ENCODE measurements at places on chromosomes 11 and 22. TPM values are rescaled to one million over a fixed set of nuclear protein-coding genes. Genes with fewer than 3 reads are reported as not detected.

DNA sequence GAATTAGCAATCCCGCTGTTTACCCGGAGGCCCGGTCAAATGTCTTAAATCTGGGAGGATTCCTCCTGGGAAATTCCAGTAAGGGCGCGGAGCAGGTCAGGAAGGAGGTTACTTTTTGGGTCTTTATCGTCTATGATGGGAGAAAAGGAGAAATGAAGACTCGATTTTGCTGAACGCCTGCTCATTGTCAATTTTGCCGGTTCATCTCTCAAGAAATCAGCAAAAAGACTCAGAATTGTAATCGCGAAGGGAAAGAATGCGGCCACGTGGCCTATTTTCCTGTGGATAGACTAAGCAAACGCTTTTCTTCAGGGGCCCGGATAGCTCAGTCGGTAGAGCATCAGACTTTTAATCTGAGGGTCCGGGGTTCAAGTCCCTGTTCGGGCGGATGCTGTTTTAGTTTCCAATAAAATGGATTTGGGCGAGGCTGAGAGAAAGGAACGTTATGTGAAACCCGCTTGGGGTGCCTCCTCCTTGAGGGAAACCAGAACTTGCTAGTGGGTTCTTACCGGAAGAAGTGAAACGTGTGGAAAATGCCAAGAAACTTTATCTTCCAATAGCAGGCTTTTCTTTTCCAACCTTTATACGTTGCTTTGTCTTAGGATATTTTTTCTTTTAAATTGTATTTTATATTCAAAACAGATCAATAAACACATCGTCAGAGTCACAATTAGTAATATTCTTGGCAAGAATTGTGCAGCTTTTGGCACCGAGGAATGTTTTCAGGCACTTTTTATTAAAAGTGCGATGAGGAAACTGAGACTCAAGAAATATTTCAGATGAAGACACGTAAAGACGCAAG, 45.0 kb downstream of the OR4D9 start:
- peak; percentile 85 for DNase-seq

- DNase-seq: no peak
Measured at GRCh38 chr11:107780136-107780535, 68.3 kb upstream of the SLN start.

GRCh38 chr22:39266398-39267030, 21.7 kb upstream of the PDGFB start:
- no peak for DNase-seq

DNA sequence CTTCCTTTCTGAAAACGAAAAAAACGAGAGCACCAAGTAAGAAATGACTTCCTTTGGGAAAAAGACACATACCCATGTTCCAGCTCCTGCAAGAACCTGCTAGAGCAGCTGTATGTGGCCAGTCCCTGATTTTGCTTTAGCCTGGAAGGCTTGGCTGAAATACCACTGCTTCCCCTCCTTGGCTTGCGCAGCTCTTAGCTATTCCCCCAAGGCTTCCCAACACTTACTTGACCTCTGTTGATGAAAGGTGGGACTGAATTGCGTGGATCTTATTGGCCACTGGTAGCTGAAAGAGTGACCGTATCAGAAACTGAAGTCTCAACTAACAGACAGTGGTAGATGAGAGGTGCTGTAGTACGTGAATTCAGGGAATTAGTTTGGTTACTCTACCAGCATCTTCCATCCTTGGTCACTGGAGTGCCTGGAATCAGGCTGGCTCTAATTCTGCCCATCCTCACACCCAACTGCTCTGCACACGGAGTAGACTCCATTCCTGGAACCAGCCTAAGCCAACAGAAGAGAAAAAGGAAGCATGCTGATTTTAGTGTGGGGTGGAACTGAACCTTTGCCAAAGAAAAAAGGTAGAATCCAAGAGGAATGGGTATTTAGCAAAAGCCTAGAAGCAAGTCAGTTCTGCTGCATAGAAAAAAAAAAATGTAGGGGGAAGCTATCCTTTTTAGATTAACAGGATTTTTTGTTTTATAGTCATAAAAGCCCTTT, 73.8 kb upstream of the CRTAM start:
- peak; percentile 91 for DNase-seq

- DNase-seq: peak; percentile 27
Measured at GRCh38 chr11:10693509-10694081, at the start of gene IRAG1. TSS of gene IRAG1 (minus strand) at chr11:10693755. CDS start at chr11:10693602, 153 bp downstream.

GRCh38 chr22:44097263-44098020, 73.3 kb downstream of the PARVB start:
- DNase-seq: no peak

DNA sequence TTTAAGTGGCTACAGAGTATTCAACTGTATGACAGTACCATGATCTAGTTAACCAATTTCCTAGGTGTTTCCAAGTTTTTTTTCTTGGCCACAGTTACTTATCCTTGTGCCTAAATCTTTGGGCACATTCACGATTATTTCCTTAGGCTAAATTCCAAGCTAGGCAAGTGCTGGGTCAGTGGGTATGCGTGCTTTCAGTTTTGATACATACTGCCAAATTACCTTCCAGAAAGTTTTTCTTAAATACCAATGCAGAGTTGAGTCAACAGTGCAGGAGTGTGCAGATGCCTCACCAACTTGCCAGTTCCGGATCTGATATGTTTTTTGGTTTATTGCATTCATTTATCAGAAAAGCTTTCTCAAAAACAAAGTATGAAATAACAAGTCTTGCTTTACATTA, 67.9 kb upstream of the OR4B1 start:
- no peak for DNase-seq

DNA sequence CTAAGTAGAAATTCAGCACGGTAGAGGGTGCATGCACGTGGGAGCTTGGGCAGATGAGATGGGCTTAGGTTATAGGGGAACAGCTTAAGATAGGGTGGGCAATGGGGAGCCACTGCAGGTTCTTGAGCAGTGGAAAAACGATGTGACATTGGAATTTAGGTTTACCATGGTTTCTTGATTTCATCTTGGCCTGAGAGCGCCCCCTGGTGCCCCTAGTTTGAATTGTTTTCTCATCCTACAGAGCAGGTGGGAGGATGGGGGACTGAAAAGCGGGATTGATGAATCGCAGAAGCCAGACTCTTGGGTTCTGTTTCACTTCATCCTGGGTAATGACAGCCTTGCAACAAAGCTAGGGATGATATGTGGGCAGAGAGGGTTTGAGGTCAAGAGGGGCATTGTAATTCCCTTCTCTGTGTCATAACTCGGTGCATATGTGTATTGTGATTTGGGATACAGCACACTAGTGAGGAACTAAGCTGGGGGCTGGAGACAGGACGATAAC, 6.7 kb upstream of the MCAM start:
- peak; percentile 87 for DNase-seq

DNA sequence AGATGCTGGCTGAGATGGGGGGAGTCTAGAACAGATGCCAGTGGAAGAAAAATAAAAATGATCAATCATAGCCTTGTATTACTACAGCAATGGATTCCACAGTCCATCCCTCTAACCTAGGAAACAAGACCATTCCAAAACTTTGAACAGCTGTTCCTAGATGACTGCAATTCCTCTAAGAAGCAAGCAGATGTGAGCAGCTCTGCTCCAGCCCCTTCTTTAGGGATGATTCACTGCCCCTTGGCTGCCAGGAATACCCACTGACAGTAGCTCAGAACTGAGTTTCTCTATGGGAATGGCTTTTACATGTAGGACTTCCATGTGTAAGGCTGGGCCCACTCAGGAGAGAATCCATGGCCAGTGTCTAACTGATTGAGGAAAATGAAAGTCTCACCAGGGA, 943.9 kb downstream of the OPCML start:
- DNase-seq: no peak

GRCh38 chr22:37147186-37147990, 2.3 kb downstream of the IL2RB start:
- DNase-seq: no peak

- DNase-seq: no peak
Measured at GRCh38 chr11:70739811-70740487, 341.6 kb downstream of the CTTN start.

GRCh38 chr11:78313898-78314297, 103.7 kb downstream of the GAB2 start:
- no peak for DNase-seq

DNA sequence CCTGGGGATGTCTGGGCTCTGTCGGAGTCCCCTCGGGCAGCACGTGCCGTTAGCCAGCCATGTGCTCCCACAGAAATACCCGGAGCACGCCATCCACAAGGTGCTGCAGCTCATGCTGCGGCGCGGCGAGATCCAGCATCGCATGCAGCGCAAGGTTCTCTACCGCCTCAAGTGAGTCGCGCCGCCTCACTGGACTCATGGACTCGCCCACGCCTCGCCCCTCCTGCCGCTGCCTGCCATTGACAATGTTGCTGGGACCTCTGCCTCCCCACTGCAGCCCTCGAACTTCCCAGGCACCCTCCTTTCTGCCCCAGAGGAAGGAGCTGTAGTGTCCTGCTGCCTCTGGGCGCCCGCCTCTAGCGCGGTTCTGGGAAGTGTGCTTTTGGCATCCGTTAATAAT, 24.1 kb downstream of the MCM5 start:
- DNase-seq: no peak

DNA sequence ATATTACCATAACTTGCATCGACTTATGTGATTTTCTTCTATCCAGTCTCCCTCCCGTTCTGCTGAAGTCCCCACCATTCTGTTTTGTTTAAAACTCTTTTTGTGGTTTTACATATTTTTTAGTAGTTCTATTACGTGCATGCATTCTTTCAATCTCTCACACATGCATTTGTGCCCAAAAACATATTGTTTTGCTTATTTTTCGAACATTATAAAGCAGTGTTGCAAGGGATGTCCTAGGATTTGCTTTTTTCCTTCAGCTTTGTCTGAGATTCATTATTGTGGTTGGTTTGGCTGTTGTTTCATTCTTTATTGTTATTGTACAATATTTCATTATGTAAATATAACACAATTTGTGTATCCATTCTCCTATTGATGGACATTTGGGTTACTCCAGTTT, 235.7 kb downstream of the DYNC2H1 start:
- no peak for DNase-seq

- DNase-seq: no peak
Measured at GRCh38 chr11:13899603-13900002, 62.9 kb upstream of the SPON1 start.

- DNase-seq: peak; percentile 9
Measured at GRCh38 chr22:32660292-32660691, 141.2 kb upstream of the TIMP3 start.

DNA sequence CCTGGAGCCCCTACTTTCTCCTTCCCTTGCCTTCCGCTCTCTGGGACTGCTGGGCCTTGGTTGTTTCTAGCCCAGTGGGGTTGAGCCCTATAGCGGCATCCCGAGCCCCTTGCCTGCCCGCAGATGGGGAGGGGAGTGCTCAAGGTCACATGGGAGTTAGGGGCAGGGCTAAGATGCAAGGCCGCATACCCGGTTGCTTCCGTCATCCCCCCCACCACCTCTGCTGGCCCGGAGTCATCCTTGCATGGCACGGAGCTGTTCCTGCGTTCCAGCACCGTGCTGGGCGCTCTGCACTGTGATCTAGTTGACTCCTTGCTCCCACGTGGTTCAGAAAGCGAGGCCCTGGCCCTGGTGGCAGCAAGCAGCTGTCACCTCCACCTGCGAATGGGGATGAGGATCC, 18.0 kb downstream of the FLRT1 start:
- DNase-seq: no peak

GRCh38 chr11:17229481-17230152, 21.8 kb upstream of the PIK3C2A start:
- no peak for DNase-seq

DNA sequence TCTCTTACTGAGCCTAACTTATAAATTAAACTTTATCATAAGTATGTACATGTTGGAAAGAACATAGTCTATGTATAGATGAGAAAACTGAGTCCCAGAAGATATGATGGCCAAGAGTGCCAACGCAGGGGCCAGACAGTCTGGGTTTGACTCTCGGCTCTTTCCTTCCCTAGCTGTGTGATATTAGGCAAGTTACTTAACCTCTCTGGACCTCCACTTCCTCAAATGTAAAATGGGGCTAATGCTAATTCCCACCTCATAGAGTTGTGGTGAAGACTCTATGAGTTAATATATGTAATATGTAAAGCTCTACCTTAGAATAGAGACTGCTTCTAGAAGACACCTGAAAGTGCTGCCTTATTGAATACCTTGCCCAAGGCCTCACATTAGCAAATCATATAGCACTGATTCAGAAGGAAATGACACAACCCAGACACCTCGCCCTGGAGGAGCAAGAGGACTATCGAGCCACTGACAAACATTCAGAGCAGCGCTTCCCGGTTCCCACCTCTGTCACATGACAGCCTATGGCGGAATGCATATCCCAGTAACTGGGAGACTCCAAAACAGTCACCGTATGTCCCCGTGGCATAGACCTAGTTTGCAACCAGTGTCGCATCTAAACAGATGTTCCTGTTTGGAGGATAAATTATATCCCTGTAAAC, 11.3 kb upstream of the CCDC86 start:
- no peak for DNase-seq

- no peak for DNase-seq
Measured at GRCh38 chr11:101090679-101091270, 38.8 kb downstream of the PGR start.

Gene MS4A12
- total RNA-seq: not detected

Gene C11orf52
- 11.8 TPM for total RNA-seq

Gene OR52N4
- total RNA-seq: not detected

Gene SCGB2A2
- total RNA-seq: not detected

Gene B3GAT1
- total RNA-seq: not detected

Gene MMP1
- 21.5 TPM for total RNA-seq

Gene UNC93B1
- total RNA-seq: 34.7 TPM

Gene KCNQ1OT1
- 0.49 TPM for total RNA-seq

Gene RFPL1
- not detected for total RNA-seq

All from G401 (cell line).